ENCODE measurements at places on chromosomes 4 and X. TPM values are rescaled to one million over a fixed set of nuclear protein-coding genes. Genes with fewer than 3 reads are reported as not detected.

The CTAG2 gene
- polyA plus RNA-seq: not detected

The CABS1 gene
- not detected for polyA plus RNA-seq

The XAGE1A gene
- not detected for polyA plus RNA-seq

DNA sequence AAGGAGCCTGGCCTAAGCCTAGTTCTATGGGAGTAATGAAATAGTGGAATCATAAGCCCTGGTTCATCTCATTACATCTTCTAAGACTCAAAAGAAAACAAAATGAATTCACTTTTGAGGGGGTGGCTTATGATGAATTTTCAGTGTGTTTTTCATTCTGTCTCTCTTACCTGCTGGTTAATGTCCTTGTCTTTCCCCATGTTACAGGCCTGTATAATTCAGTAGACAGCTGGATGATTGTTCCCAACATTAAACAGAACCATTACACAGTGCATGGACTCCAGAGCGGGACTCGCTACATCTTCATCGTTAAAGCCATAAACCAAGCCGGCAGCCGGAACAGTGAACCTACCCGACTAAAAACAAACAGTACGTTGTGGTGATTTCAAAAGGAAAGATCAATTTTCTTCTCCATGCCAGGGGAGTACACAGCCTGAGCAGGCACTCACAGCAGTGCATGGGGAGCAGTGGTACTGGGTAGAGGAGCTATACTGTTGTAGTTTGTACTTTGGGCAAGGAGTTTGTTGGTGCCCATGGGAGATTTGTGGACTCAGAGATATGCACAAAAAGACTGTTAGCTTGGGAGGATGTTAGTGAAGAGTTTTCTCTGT is 57.9 kb downstream of the TEX13B start:
- DNase-seq: no peak

The SPIN3 gene
- polyA plus RNA-seq: 1.4 TPM

The APLN gene
- polyA plus RNA-seq: 8.0 TPM

DNA sequence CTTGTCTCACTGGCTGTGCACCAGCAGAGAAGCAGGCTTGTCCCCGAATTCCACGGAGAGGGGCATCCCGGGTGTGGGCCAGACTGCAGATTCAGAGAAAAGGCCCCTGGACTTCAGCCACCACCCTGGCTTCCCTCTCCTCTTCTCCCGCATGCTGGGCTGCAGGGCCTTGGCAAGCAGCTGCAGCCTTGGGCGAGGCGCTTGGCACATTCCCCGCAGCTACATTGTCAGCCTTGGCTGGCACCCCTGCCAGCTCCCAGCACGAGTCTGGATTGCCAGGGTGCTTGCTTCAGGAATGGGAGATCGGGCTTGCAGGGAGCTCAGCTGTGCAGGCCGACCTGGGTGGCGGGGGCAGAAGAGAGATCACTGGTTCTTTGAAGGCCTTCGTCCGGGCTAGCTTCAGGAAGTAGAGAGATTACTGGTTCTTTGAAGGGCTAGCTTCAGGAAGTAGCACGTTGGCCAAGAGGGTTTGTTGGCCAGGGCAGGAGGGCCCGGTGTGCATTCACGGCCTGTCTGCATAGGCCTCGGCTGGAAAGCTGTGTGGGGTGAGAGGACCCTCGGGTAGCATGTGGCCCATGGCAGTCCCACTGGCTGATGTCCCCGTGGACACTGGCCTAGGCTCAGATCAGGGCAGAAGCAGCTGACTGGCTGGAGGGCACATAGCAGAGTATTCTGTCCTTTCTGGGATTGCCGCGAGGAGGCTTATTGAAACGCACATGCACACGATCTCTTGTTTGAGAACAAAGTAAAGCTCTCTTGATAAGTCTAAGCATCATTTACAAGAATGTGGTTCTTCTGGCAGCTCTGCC is 2.7 kb downstream of the ABCD1 start:
- no peak for DNase-seq

The GPR50 gene
- not detected for polyA plus RNA-seq

The AADAT gene
- 5.9 TPM for polyA plus RNA-seq

GRCh38 chr4:5940470-5941203 is 47.8 kb upstream of the CRMP1 start:
- DNase-seq: no peak

The PLXNB3 gene
- 8.3 TPM for polyA plus RNA-seq

- DNase-seq: no peak
Observed at GRCh38 chr4:96166806-96167205, 326.9 kb downstream of the PDHA2 start.

The GC gene
- not detected for polyA plus RNA-seq

The NDNF gene
- polyA plus RNA-seq: not detected

The CDKL5 gene
- polyA plus RNA-seq: 0.27 TPM

- no peak for DNase-seq
Observed at GRCh38 chr4:145041378-145041777, 56.6 kb downstream of the ANAPC10 start.

GRCh38 chr4:41456559-41457101 is 81.3 kb upstream of the LIMCH1 start:
- no peak for DNase-seq

The WAS gene
- 0.25 TPM for polyA plus RNA-seq

- peak; percentile 23 for DNase-seq
Observed at GRCh38 chr4:4386736-4387392, at the start of gene NSG1. Gene NSG1, plus strand, starts transcription at chr4:4387102. Its CDS starts 528 bp downstream, at chr4:4387630.

The SH3TC1 gene
- polyA plus RNA-seq: 16.7 TPM

The AMELX gene
- polyA plus RNA-seq: not detected

The SMIM10 gene
- 0.12 TPM for polyA plus RNA-seq

- DNase-seq: no peak
Observed at GRCh38 chrX:102835504-102836146, 101.4 kb upstream of the RAB40AL start.

- peak; percentile 9 for DNase-seq
Observed at GRCh38 chrX:30654989-30655607, 1.9 kb downstream of the GK start.

GRCh38 chr4:39066371-39066770 is 4.3 kb downstream of the KLHL5 start:
- no peak for DNase-seq

GRCh38 chr4:185512516-185512915 is 22.8 kb downstream of the PDLIM3 start:
- peak; percentile 42 for DNase-seq

The GABRG1 gene
- polyA plus RNA-seq: not detected

The DGKK gene
- not detected for polyA plus RNA-seq

The PHOX2B gene
- polyA plus RNA-seq: not detected

DNA sequence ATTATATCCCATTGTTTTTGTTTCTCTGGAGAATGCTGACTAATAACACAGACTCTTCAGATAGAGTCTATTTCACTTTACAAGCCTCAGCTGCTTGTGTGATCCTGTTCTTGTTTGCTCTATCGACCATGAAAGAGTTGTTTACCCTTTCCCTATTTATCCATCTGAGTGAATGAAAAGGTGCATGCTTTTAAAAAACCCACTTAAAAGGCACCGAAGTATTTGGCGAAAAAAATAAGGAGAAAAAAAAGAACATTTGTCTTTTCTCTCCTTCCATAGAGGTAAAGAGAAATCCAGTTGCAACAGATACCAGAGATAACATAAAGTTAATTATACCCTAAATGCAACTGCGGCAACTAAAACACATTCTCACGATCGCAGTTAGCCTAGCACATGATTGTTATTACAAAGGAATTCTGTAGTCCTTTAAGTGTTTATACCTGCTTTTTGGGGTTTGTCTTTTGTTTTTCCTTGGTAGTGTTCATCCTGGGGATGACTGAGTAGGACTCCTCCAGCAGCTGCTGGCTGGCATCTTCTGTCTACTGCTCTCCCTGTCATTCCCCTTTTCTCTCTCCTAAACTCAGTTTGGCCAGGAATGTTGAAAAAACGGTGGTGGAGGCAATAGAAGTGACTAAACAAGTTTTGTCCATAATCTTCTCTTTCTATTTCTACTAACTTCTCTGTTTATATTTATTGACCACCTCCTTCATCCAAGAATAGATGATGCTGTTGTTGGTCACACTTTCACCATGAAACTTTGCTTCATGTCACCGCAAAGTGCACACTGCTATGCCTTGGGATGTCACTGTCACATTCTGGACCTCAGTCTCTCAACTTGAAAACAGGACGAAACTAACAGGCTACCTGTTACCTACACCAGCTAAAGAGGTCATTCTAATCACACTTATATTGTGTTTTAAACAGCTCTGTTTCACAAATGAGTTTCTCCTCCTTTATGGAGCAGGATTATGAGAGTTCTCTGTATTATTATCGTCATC is 41.9 kb upstream of the FRAS1 start:
- DNase-seq: no peak

DNA sequence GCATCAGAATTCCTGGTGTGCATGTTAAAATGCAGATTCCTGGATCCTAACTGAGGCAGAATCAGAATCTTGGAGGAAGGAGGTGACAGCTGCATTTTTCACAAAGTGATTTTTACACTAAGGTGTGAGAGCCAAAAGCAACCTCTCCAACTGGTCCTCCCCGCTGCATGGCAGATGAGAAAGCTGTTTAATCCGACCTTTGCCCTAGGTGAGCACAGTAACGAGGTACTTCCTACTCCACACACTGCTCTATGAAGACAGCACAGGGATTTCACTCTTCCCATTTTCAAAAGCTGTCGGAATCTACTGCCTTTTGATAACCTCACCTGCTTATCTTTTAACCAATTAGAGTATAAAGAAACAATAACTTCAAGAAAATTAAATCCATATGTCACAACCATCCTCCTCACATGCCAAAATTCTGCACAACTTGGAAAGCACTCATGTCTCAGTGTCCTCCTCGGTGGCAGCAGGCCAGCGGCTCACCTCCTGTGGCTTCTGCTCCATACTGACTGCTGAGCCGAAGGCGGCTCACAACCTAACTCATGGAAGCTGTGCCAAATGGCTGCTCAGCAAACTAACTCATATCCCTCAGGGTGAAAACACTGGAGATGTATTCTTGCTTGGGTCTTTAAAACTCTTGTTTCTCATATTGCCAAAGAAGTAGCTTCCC is 3.6 kb downstream of the CASP6 start:
- no peak for DNase-seq
